ENCODE measurements at places on chromosomes 7 and 10.

DNA sequence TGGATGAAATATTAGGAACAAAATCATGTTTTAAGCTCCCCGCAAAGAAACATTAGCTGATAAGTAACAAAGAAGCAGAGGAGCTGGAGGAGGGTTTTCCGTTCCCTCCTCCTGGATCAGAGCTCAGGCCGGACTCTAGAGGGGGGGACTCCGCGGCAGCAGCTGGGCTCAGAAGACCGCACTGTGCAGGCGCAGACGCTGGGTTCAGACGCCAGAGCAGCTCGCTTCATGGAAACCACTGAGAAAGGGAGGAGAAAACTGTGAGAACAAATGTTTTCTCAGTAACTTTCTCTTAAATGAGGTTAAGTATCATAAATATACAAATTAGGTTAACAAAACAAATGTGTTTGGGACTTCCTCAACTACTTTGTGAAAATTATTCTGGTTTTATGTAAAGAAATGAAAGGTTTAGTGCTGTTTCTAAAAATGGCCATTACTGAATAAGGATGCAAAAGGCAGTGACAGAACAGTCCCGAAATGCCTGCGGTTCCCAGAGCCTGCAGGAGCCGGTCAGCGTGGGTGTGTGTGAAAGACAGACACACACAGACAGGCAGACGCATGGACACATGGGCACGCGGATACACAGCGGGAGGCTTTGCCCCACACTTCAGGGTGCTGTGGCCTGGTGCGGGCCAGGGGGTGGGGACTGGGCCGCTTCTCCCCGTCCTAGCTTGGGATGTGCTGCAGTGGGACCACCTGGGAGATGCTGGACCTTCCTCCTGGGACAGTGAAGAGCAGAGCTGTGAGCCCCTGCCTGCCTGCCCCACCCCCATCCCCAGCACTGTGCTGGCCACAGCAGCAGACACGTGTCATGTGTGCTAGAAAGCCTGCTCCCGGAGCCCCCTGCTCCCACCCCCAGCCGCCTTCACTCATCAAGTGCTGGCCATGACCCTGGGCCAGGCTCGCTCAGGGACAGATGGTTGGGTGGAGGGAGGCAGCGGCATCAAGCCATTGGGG is 20.3 kb upstream of the ADGRA1 start:
- no peak for DNase-seq

GRCh38 chr7:66307591-66308215 is 102.6 kb downstream of the TPST1 start:
- DNase-seq = no peak

DNA sequence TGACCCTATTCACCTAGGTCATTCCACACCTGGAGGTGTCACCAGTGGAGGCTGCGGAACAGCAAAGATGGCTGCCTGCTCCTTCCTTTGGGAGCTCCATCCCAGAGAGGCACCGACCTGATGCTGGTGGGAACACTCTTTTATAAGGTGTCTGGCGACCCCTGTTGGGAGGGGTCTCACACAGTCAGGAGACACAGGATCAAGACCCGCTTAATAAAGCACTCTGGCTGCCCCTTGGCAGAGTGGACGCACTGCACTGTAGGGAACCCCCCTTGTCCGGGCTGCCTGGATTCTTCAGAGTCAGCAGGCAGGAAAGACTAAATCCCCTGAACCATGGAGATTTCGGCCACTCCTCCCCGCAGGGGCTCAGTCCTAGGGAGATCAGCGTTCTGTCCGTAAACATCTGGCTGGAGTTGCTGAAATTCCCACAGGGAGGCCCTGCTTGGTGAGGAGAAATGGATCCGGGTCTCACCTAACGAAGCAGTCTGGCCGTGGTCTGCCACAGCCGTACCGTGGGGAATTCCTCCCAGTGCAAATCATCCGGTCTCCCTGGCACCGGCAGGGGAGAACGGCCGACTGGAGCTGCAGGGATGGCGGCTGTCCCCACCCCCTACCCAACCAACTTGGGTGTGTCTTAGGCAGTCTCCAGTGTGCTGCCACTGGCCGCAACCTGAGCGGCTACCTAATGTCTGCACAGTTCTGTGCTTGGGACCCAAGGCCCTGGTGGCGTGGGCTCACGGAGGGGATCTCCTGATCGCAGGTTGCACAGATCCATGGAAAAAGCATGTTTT is 66.1 kb downstream of the LSMEM1 start:
- DNase-seq = no peak

DNA sequence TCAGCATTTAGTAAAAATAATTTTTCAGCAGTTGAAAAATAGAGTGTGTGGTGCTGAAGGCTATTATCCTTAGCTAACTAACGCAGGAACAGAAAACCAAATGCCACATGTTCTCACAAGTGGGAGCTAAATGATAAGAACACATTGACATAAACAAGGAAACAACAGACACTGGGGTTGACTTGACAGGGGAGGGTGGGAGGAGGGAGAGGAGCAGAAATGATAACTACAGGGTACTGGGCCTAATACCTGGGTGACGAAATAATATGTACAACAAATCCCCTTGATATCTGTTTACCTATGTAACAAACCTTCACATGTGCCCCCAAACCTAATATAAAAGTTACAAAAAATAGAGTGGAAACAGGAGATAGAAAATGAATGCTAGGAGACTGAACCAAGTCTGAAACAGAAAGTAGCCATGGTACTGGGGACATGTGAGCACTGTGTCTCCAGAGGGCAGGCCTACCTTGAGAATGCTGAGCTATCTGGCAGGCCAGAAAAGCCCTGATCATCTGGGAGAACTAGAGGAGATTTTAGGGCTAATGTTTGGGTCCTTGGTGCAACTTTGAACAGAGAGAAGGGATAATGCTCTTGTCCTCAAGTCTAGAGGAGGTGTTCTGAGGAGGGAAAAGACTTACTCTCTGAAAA is 4.7 kb upstream of the EFCAB10 start:
- DNase-seq = no peak

Data from urinary bladder (tissue), 4 donors.